Astrocyte of the cerebellum (primary cell): ENCODE measurements at places on chromosomes 2 and 18.

GRCh38 chr2:242029422-242030225, 160.1 kb downstream of the RTP5 start:
- no peak for DNase-seq

GRCh38 chr2:54655046-54655809, 68.2 kb upstream of the EML6 start:
- DNase-seq = no peak

GRCh38 chr2:127768775-127769479, 42.0 kb downstream of the WDR33 start:
- DNase-seq = no peak

DNA sequence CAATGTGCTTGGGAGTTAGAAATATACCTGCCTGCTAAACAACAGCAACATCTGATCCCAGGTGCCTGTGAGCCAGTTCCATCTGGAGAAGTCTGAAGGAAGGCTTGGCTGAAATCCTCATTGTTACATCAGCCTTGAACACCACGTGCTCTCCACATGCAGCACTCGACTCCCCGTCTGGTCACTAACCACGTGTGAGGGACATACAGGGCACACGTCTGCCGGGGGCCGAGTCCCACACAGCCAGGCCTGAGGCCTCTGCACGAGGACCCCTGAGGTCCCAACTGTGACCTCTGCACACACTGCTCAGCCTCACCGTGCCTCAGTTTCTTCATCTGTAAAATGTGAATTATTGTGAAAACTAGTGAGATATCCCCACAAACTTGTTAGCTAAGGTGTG, 236.5 kb upstream of the SALL3 start:
- DNase-seq = no peak
